ENCODE measurements at places on chromosomes 3 and 15.
A peak's percentile ranks its signal among the peaks of the same experiment; 100 is the strongest.

DNA sequence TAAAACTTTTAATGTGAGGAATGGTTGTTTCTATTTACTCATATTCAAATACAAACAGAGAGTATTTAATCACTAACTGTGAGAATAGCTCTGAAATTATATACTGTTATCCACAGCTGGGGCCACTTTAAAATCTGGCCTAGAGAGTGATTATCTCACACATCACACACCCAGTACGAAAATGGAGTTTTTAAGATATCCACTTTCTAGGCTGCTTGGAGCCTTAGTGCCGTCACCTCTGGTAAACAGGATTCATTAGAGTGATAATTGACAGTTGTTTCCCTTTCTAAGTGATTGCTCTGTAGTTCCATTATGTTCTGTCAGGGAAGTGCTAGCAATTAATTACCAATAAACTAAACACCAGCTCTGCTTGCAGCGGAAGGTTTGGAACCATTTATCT, 942.4 kb downstream of the FHIT start:
- no peak for DNase-seq

- no peak for DNase-seq
These were observed 638.6 kb upstream of the TBL1XR1 start for GRCh38 chr3:177835917-177836316.

- no peak for DNase-seq
These were observed 32.5 kb downstream of the RFTN1 start for GRCh38 chr3:16480861-16481545.

- no peak for DNase-seq
These were observed 669.5 kb downstream of the SQOR start for GRCh38 chr15:46304321-46304720.

DNA sequence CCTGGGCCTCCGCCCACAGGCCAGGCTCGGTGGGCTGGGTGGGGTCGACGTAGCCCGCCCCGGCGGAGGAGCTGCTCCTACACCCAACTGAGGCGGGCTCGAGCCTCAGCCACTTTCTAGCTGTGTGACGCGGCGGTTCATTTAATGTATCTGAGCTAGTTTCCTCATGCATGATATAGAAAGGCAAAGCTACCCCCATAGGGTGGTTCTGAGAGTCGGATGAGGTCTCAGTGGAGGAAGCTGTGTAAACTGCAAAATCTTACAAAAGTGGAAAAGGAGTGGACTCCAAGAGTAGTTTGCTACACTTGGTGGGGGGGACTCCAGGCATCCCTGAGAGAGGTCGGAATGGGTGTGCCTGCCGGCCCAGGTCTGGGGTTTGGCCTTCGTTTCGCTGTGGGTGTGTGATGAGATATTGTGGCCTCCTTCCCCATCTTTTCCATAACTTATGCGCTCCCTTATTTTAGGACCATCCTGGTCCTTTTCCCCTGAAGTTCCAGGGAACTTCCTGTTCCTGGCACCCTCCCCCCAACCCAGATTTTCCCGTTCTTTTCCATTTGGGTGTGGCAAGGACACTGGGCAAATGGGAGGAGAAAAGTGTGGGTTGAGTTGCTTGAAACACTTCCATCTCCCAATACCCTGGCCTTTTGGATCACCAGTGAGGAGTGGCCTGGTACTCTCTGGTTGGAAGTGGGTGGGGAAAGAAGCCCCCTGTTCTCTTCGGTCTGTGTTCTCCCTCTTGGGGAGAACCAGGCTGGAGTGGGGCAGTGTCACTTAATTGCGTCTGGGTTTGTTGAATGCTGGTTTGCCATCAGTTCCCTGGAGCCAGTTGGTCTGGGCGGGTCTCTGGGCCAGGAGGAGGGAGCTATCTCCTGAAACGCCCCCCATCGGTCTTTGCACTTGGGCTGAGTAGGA, 1.1 kb downstream of the PDIA5 start:
- DNase-seq = no peak

- DNase-seq = no peak
These were observed 24.3 kb downstream of the PLA2G4F start for GRCh38 chr15:42131826-42132806.

- peak; percentile 33 for DNase-seq
These were observed 319.6 kb downstream of the ZBTB20 start for GRCh38 chr3:114827495-114827894.

- DNase-seq = no peak
These were observed 55.9 kb upstream of the PIK3CB start for GRCh38 chr3:138890555-138891187.

DNA sequence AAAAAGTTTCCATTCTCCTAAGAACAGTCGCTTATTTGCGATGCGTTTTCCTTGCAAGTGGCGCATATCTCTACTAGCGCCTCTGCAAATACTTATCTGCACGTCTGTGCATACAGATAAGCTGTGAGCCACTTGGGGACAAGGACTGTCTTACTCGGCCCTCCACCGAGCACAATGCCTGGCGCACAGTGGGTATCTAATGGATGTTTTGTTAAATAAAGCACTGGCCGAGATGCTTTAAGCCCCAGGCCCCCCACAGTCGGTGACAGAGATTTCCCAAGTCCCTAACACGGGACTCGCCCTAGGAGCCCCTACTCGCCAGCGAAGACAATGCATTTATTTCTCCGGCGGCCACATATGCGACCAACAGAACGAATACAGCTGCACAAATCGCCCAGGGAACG, 503 bp downstream of the HLTF start:
- no peak for DNase-seq

- DNase-seq = no peak
These were observed 12.4 kb downstream of the KLF13 start for GRCh38 chr15:31338879-31339557.

DNA sequence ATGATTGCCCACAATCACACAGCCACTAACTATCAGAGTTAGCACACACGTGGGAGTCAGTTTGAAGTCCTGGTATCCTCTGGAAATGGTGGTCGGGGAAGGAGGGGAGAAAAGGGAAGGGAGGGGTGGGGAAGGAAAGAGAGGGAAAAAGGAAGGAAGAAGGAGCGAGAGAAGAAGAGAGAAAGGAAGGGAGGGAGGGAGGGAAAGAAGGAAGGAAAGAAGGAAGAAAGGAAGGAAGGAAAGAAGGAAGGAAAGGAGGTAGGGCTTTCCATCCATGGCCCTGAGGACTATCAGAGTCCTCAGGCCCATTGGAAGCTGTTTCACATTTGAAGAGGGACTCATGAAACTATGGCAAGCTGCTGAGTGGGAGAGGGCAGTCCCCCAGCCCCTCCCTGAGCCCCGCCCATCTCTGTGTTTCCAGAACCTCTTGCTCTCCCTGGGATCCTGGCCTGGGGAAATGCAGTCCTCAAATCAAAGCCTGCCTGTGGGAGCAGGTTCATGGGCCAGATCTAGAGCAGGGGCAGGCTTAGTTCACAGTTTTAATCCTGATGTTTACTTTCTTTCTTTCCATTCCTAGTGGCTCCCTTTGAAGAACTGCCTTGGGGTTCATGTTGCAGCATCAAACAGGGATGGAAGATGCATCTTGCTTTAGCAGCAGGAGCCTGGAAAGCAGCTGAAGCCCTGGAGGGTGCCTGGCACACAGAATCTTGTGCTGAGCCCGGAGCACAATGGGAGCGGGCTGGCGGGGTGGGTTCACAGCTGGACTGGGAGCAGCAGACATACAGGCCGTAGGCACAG, 66.1 kb upstream of the GLCE start:
- DNase-seq = no peak

DNA sequence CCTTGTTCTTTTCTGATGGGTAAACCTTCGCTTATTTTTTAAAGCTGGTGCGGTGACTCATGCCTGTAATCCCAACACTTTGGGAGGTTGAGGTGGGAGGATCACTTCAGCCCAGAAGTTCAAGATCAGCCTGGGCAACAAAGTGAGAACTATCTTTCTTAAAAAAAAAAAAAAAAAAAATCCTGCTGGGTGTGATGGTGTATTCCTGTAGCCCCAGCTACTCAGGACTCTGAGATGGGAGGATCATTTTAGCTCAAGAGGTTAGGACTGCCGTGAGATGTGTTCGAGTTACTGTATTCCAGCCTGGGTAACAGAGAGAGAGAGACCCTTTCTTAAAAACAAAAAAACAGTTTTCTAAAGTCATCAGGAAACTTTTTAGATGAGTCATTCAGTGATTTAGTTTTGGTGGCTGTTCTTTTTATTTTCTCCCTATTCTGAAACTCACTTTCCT, 37.7 kb downstream of the SLMAP start:
- no peak for DNase-seq

DNA sequence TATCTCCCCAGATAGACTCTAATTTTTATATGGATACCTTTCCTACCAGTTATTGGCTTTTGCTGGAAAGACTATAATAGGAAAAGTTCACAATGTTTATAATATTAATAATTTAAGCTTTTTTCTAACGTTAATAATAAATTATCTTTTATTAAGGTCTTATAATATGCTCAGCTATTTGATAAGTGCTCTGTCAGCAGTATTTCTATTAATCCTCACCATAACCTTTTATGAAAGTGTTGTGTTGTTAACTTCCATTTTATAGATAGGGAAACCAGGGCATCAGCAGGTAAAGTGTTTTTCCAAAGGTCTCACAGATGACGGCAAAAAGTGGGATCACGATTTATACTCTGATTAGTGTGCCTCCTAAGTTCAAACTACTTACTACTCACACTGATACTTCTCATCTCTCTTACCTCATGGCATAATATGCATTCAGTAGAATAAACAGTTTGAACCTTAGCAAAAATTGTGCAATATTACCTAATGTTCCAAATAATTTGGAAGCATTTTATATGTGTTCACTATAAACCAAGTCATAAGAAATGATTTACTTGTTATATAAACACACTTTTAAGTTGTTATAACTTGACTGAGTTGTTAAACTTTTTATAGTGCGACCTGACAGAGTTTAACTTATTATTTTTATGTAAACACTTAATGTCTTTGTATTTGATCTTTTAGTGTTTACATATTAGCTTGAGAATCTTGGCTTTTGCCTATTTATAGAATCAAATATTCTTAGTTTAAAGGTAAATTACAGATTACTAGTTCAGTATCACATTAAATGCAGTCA, 274.9 kb upstream of the DCBLD2 start:
- DNase-seq = no peak

- no peak for DNase-seq
These were observed 14.0 kb downstream of the TIGIT start for GRCh38 chr3:114307832-114308231.

DNA sequence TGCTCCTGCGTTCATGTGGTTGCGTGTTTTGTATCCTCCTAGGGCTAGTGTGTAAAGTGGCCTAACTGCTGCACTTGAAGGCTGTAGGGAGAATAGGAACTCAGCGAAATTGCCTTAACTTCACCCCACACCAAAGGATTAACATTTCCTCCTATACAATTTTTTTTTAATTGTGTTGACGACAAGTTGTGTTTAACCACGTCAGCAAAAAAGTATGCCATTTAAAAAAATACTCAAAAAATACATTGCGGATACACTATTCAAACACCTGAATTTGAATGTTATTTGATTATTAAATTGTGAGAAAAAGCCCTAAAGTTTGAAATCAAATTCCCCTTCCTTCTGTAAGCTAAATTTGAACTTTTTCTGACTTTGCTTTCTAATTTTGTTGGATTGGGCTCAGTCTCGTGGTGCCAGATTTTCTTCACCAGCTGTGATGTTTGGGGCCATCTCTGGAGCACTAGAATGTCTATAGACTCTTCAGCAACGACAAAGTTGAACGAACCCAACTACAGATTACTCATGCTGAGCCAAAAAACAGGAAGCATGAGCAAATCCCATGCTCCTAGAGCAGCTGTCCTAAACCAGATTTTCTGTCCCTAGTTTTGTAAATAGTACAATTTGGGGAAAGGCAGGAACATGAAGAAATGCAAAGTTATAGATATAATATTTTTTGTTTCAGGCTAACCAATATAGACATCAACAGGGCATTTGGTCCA, 8.1 kb upstream of the SLC9A9 start:
- no peak for DNase-seq

DNA sequence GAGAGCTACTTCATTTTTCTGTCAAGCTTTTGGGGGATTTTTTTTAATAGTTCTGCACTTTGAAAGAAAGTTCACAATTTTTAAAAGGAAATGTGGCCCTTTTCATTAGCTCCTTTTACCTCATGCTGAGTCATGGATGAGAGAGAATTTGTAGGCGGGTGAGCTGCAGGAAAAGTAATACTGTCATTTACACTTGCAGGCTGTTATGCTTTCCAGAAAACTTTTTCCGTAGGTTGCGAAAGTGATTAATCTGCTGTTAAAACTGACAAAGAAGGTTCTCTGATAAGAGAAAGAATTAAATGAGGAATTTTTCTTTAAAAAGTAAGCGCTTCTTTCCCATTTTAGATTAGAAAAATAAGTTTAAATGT, 430.2 kb downstream of the LPP start:
- DNase-seq = no peak

DNA sequence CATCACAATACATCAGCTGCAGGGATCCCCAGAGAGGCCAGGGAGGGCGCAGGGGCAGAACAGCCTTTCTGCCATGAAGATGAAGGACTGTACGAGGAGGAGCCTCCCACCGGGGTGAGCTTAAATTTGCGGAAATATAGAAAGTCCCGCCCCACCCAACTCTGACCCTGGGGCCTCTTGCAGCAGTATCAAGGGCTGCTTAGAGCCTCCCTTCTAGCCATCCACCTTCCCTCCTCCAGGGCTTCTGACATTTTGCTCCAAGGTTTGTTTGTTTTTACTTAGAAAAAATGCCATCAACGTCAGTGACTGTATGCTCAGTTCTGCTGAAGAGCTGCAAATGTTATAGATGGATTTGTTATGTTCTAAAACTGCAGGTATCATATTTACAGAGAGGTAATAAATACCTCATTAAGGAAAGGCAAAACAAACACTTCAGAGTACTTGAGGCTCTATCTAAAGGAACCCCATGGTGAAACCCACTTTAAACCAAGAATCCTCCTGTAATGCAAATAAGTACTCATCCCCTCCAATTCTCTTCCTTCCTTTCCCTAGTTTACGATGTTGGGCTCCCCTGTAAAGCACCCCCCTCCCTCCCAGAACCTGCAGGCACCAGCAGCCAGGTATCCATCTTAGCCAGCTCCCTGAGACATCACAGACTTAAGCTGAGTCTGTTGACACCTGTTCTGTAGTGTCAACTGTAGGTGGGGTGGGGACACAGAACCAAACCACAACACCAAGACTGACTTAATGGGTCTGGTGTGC, 30.5 kb downstream of the RFTN1 start:
- DNase-seq = no peak

GRCh38 chr3:46095307-46095706, 68.0 kb upstream of the XCR1 start:
- DNase-seq = no peak

GRCh38 chr3:197791892-197792647, 1.0 kb downstream of the LRCH3 start:
- no peak for DNase-seq
